A549 treated with Mapracorat at 1 μM for 4 hours (cell line): ENCODE measurements at places on chromosomes 3 and 15. TPM values are rescaled to one million over a fixed set of nuclear protein-coding genes. Genes with fewer than 3 reads are reported as not detected.

The LAMB2 gene
- total RNA-seq: 82.0 to 115 TPM (median 113 TPM) in 5 replicates

The LRRC58 gene
- 11.9 to 15.1 TPM (median 14.0 TPM) in 5 replicates for total RNA-seq

The MCF2L2 gene
- 0.12 to 0.59 TPM (median 0.20 TPM) in 5 replicates for total RNA-seq

The XCR1 gene
- total RNA-seq: not detected in 5 replicates

The SYNPR gene
- total RNA-seq: not detected in 5 replicates

The CRYGS gene
- 0.80 to 0.95 TPM (median 0.83 TPM) in 5 replicates for total RNA-seq

The ARNT2 gene
- 14.2 to 18.2 TPM (median 17.2 TPM) in 5 replicates for total RNA-seq

The CD86 gene
- total RNA-seq: not detected in 5 replicates

The MYO5C gene
- 4.9 to 6.8 TPM (median 6.2 TPM) in 5 replicates for total RNA-seq

The IL17RB gene
- total RNA-seq: 0.75 to 1.2 TPM (median 0.86 TPM) in 5 replicates

The ZKSCAN7 gene
- not detected in 5 replicates for total RNA-seq

The KIF15 gene
- total RNA-seq: 7.5 to 10.8 TPM (median 8.1 TPM) in 5 replicates

The CAMP gene
- total RNA-seq: not detected in 5 replicates

The SLC7A14 gene
- total RNA-seq: not detected in 5 replicates

The USP3 gene
- 38.9 to 44.3 TPM (median 41.1 TPM) in 5 replicates for total RNA-seq

The CELSR3 gene
- total RNA-seq: 2.8 to 4.7 TPM (median 4.4 TPM) in 5 replicates

The CATSPER2 gene
- 0.39 to 1.3 TPM (median 0.48 TPM) in 5 replicates for total RNA-seq

The ITIH3 gene
- total RNA-seq: 0.13 TPM in 1 of 5 replicates, not detected in the others

The ZNF148 gene
- total RNA-seq: 7.3 to 10.4 TPM (median 9.3 TPM) in 5 replicates

The CAPN7 gene
- total RNA-seq: 20.6 to 28.1 TPM (median 26.6 TPM) in 5 replicates

The GPR62 gene
- total RNA-seq: not detected in 5 replicates

The TEX55 gene
- total RNA-seq: not detected in 5 replicates

The PCLAF gene
- total RNA-seq: 138 to 270 TPM (median 150 TPM) in 5 replicates

The VEPH1 gene
- 0.24 to 0.37 TPM (median 0.32 TPM) in 4 of 5 replicates, not detected in the other for total RNA-seq
